NT2/D1 (cell line): ENCODE measurements at places on chromosomes 2 and 18.

DNA sequence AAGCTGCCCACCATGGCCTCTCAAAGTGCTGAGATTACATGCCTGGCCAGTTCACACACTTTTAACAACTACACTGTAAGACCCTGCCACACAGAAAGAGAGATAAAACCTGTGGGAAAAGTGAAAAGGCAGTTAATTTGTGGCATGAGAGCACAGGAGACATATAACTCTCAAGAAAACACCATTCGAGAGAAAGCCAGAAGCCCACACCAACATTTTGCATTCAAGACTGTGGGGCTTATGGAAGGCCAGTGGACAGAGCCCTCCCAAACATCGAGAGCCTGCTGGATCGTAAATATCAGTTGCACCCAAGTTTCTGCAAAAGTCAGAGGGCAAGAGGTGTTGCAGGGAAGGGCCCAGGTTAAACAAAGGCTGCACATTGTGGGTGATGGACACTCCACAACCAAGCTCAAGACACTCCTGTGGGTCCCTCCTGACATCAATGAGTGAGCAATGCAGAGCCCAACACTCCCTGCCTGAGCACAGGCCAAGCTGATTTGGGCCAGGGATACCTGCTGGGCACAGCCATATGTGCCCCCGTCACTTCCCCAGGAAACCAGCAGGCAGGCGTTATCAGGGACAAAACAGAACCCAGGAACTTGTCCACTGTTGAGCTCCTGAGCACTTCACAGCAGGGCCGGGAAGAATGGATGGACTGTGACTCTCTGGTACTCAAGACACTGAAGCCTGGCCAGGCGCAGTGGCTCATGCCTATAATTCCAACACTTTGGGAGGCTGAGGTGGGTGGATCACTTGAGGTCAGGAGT, 114.4 kb downstream of the ZFP36L2 start:
- DNase-seq = no peak

GRCh38 chr18:77151772-77152520, 19.4 kb upstream of the MBP start:
- no peak for DNase-seq

DNA sequence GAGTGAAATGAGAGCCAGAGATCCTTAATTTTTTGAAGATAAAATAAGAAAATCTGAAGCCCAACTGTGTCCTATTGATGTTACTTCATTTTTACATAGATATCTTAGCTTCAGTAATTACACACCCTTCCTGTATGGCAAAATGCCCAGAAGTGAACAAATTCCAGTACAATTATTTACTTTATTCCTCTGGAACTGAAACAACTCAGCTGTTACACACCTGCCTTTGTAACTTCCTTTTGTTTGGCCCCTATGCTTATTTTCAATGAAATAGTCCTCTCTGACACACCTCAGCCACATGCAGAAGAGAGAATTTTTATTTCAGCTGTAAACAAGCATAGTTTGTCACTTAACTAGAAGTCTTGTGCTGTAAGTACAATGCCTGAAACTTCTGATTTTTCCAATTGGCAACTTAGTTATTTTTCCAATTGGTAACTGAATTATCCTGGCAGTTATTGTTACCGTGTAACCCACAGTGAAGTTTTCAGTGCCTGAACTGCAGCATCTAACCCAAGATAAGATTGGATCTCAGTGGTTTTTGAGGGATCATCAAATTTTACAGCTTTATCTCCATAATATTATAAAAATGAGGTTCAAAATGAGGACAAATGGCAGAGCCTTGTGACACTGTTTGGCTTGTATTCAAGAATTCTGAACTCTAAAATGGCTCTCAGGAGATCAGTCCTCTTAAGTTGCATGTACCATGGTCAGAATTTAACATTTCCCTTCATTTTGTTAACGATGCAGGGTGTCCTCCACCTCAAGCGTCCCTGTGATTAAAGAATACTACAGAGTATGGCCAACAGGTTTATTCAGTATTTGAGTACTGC, 82.6 kb downstream of the PKP4 start:
- DNase-seq = no peak

- DNase-seq = no peak
Observed at GRCh38 chr2:221716426-221717303, 144.6 kb upstream of the EPHA4 start.

DNA sequence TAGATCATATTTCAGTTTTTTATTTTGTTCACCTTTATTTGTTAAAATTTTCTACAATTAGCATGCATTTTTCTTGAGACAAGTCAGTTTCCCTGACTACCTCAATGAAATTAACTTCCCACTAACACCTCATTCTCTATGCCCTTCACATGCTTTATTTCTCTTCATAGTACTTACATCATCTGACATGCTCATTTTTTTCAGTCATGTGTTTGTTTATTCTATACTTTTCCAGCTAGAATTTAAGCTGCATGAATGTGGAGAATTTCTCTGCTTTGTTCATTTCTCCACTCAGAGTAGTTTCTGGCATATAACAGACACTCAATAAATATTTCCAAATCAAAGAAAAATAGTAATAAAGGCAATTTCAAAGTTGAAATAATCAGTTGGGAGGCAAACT, 78.9 kb upstream of the SCN7A start:
- DNase-seq = no peak

DNA sequence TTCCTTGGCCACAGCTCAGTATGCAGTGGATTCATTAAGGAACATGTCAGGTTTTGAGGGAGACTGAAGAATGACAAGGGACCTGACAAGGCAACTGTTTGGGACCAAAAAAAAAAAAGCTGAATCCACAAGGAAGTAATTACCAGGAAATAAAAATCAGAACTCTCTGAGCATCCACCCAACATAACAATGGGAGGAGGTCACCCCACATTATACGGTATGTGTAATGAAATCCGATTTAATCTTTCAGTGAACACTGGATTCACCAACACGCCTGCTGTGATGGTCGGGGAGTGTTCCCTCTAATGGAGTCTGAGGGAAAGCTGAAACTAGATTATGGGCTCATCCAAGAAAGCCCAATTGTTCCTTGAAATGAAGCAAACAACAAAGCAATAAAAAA, 329.3 kb downstream of the ETAA1 start:
- DNase-seq = no peak

DNA sequence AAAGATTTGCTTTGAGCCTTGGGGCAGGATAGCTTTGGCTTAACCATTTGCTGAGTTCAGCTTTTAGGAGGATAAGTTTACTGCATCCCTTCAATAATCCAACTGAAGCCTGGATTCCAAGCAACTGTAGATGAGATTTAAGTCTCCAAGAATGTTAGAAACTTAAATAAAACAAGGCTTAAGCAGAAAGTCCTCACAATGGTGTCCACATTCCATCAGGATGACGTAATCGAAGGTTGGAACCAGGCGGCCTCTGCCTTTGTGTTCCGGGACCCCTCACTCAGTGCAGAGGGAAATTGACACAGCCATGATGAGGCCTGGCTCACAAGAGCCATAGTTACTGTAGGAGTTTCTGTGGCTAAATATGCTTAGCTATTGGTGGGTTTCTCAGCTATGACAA, 260.4 kb downstream of the LPIN1 start:
- DNase-seq = peak; percentile 88

GRCh38 chr2:201642086-201642578, 1.2 kb downstream of the TMEM237 start:
- peak; percentile 20 for DNase-seq

- DNase-seq = no peak
Observed at GRCh38 chr2:12923907-12924610, 207.3 kb downstream of the TRIB2 start.

- DNase-seq = no peak
Observed at GRCh38 chr18:67318651-67319050, 197.9 kb downstream of the DSEL start.

GRCh38 chr2:150939087-150939486, 322.6 kb downstream of the RBM43 start:
- DNase-seq = no peak

DNA sequence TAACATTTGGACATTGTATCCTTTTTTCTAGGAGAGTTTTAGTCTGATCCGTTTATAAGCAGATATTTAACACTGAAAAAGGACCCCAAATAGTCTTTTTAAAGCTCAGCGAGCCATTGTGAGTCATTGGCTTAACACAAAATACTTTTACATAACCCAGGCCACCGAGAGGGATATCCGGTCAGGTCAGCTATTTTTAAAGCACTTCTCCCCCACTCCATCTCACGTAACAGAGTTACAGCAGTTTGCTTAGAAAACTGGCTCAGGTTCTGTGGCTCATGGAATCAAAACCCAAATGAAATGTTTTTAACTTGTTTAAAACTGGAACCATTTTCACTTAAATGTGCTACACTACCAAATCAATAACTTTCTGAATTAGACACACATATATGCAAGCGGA, 23.9 kb downstream of the COL4A3 start:
- no peak for DNase-seq

- DNase-seq = no peak
Observed at GRCh38 chr2:143933946-143934569, 585.9 kb downstream of the ZEB2 start.

DNA sequence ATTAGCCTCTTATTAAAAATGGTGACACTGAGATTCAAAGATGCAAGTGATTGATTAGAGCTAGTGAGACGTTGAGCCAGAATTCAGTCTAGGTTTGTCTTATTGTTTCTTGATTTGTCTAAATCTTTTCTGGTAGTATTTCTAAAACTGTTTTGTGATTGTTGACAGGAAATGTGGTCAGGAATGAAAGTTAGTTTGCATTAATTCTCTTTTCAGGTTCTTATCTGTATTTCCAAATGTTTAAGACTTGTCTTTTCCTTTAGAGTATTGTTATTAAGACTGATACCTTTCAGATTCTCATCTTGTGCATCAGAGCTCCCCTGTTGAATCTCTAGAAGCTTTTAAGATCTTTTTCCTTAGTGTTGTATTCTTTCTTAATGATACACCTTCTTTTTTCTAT, 89.3 kb downstream of the MBD5 start:
- DNase-seq = no peak

GRCh38 chr18:21803495-21803894, 62.9 kb downstream of the MIB1 start:
- no peak for DNase-seq

DNA sequence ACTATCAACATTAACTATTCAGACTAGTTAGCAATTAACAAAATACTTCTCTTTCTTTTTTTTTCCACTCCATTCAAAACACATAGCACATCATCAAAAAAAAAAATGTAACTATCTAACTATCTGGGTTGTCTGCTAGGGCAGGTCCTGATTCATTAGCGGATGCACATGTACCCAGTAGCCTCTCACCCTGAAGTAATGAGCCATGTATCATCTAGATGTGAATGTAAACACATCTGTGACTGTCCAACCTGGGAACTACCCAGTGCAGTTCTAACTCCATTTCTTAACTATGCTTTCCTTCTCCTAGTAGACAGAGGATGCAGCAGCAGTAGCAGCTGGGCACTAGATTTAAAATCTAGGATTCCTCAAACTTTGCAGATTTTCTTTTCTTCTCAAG, 183.1 kb upstream of the PIK3C3 start:
- DNase-seq = no peak

GRCh38 chr2:222566229-222566628, 89.7 kb downstream of the FARSB start:
- no peak for DNase-seq

GRCh38 chr18:3830604-3831003, 380.6 kb downstream of the TGIF1 start:
- DNase-seq = no peak

GRCh38 chr2:235332240-235332890, 161.5 kb upstream of the AGAP1 start:
- DNase-seq = no peak

- no peak for DNase-seq
Observed at GRCh38 chr2:98468621-98469236, 24.1 kb downstream of the INPP4A start.

GRCh38 chr2:145303536-145303935, 783.6 kb upstream of the ZEB2 start:
- no peak for DNase-seq

DNA sequence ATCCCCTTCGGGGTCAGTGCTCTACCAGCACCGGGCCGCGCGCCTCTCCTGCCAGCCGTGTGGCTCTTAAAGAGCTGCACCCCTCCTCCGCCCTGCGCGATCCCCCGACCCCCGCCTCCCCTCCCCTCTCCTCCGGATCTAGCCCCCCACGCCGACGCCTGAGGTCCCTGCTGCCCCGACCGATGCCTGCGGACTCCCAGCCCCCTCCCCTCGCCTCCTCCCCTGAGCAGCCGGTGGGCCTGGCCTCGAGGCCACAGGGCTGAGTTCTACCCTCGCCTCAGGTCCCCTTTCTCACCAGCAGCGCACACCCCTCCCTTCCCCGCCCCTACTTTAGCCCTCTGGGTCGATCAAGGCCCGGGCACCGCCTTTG, 5.8 kb upstream of the SIX3 start:
- DNase-seq = no peak

- DNase-seq = no peak
Observed at GRCh38 chr2:16604236-16604635, 61.4 kb downstream of the CYRIA start.
